ENCODE measurements at places on chromosomes 12 and 14. TPM values are rescaled to one million over a fixed set of nuclear protein-coding genes. Genes with fewer than 3 reads are reported as not detected.

The CSRNP2 gene
- 92.5 TPM for total RNA-seq

The CD4 gene
- not detected for total RNA-seq

The SLCO1A2 gene
- 0.32 TPM for total RNA-seq

The ADAM21 gene
- 0.15 TPM for total RNA-seq

The NFATC4 gene
- 39.3 TPM for total RNA-seq

The AQP6 gene
- not detected for total RNA-seq

- DNase-seq = no peak
- no peaks in the 10 kb centered on the region for H3K4me1 ChIP-seq
- no peaks in the 10 kb centered on the region for H3K36me3 ChIP-seq
- H3K4me3 ChIP-seq = no peak overlapping the region
- no peak overlapping the region for H3K27ac ChIP-seq
These were observed 17.2 kb upstream of the HECTD1 start for GRCh38 chr14:31224808-31225207.

DNA sequence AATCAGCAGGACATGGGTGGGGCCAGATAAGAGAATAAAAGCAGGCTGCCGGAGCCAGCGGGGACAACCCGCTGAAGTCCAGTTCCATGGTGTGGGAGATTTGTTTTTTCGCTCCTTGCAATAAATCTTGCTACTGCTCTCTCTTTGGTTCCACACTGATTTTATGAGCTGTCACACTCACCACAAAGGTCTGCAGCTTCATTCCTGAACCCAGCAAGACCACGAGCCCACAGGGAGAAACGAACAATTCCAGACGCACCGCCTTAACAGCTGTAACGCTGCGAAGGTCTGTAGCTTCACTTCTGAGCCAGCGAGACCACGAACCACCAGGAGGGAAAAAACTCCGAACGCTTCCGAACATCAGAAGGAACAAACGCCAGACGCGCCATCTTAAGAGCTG is 2.8 kb upstream of the CNIH1 start:
- DNase-seq = no peak
- H3K4me1 ChIP-seq = no peaks in the 10 kb centered on the region
- no peaks in the 10 kb centered on the region for H3K36me3 ChIP-seq
- no peak overlapping the region for H3K4me3 ChIP-seq
- no peaks in the 10 kb centered on the region for H3K27me3 ChIP-seq

GRCh38 chr12:38662829-38663228 is 242.6 kb downstream of the CPNE8 start:
- H3K27ac ChIP-seq = no peak overlapping the region
- no peak for DNase-seq
- H3K4me1 ChIP-seq = no peaks in the 10 kb centered on the region
- no peaks in the 10 kb centered on the region for H3K36me3 ChIP-seq
- no peaks in the 10 kb centered on the region for H3K27me3 ChIP-seq
- H3K4me3 ChIP-seq = no peak overlapping the region

- DNase-seq = no peak
- no peak overlapping the region for H3K27ac ChIP-seq
- no peaks in the 10 kb centered on the region for H3K4me1 ChIP-seq
- no peak overlapping the region for H3K4me3 ChIP-seq
- H3K27me3 ChIP-seq = no peaks in the 10 kb centered on the region
- no peaks in the 10 kb centered on the region for H3K36me3 ChIP-seq
These were observed 68.2 kb downstream of the TMTC2 start for GRCh38 chr12:82754856-82755255.

DNA sequence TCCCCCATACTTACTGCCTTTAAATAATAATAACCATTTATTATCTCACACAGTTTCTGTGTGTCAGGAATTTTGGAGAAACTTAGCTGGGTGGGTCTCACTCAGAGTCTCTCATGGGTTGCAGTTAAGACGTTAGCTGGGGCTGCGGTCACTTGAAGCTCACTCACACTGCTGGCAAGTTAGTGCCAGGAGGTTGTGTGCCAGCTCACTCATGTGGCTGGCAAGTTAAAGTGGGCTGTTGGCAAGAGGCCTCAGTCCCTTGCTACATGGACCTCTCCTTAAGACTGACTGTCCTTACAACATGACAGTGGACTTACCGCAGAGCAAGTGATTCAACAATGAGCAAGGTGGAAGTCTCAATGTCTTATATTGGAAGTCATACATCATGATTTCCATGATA is 61.3 kb upstream of the AVPR1A start:
- no peaks in the 10 kb centered on the region for H3K4me1 ChIP-seq
- peaks cover 3% of the 10 kb centered on the region for H3K27me3 ChIP-seq
- no peaks in the 10 kb centered on the region for H3K36me3 ChIP-seq
- no peak for DNase-seq
- H3K27ac ChIP-seq = no peak overlapping the region

GRCh38 chr14:44732144-44732543 is 225.1 kb upstream of the FSCB start:
- no peak overlapping the region for H3K4me3 ChIP-seq
- no peak for DNase-seq
- no peaks in the 10 kb centered on the region for H3K36me3 ChIP-seq
- no peaks in the 10 kb centered on the region for H3K4me1 ChIP-seq
- H3K27ac ChIP-seq = no peak overlapping the region

GRCh38 chr12:88706286-88706685 is 126.0 kb upstream of the KITLG start:
- H3K4me3 ChIP-seq = no peak overlapping the region
- H3K27ac ChIP-seq = no peak overlapping the region
- DNase-seq = no peak
- no peaks in the 10 kb centered on the region for H3K36me3 ChIP-seq
- H3K4me1 ChIP-seq = no peaks in the 10 kb centered on the region

DNA sequence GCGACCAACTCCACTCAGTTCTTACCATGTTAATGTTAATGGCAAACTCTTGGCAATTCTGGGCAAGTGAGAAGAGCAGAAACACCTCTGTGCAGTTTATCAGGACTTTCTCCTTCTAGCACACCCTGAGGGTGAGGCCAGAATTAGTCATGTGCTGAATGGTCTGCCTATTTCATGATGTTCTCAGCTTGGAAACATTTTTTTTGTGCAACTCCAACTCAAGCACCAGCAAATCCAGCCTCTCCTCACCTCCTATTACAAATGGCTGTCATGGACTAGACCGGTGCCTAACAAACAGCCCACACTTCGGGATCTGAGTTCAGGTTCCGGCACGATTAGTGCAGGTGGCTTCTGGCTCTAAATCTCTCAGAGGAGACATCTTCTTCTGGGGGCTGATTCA is 246.0 kb downstream of the ZFP36L1 start:
- DNase-seq = no peak
- H3K36me3 ChIP-seq = no peaks in the 10 kb centered on the region
- H3K27me3 ChIP-seq = no peaks in the 10 kb centered on the region
- H3K4me3 ChIP-seq = no peak overlapping the region
- H3K4me1 ChIP-seq = peaks cover 43% of the 10 kb centered on the region

GRCh38 chr14:59140106-59140843 is 48.2 kb upstream of the DAAM1 start:
- DNase-seq = no peak
- no peak overlapping the region for H3K4me3 ChIP-seq
- no peak overlapping the region for H3K27ac ChIP-seq

- no peaks in the 10 kb centered on the region for H3K27me3 ChIP-seq
- no peaks in the 10 kb centered on the region for H3K36me3 ChIP-seq
- H3K4me3 ChIP-seq = no peak overlapping the region
- no peak overlapping the region for H3K27ac ChIP-seq
- DNase-seq = peak; percentile 60
- peaks cover 13% of the 10 kb centered on the region for H3K4me1 ChIP-seq
These were observed 3.0 kb upstream of the FNTB start for GRCh38 chr14:64983439-64984310.

GRCh38 chr12:65511134-65511834 is 232.8 kb downstream of the MSRB3 start:
- no peaks in the 10 kb centered on the region for H3K27me3 ChIP-seq
- DNase-seq = no peak
- no peak overlapping the region for H3K4me3 ChIP-seq
- H3K4me1 ChIP-seq = peaks cover 12% of the 10 kb centered on the region

DNA sequence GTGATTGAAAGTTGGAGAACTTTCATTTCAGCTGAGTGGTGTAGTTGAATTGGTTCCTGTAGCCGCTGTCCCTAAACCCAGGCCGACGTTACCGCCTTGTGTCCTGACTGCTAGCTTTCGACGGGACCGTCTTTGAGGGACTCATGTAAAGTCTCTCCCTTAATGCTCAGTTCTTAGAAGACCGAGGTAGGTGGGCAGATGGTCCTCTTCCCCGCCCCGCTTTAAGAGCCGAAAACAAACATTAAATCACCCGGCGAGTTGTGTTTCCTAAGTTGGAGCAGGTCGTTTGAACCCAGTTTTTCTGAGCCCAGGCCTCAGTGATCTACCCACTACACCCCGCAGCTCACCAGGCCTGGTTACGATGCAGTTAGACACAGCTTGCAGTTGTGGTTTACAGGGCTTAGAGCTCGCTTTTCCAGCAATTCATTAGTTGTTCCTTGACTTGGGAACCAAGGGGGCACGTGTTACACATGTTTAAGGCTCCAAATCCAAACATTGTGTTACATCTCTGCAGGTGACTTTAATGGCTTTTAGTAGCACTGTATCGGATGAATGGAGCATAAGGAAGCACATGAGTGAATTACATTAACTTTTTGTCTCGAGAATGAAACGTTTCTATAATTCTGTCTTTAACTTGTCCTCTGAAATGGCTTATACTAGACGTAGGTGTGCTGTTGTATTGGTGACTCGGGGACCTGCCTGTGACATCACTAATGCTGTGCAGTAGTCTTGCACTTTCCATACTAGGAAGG is 790 bp downstream of the NEDD1 start:
- peak overlapping the region; percentile 88 for H3K4me3 ChIP-seq
- H3K27me3 ChIP-seq = no peaks in the 10 kb centered on the region
- H3K27ac ChIP-seq = peak overlapping the region; percentile 55
- H3K4me1 ChIP-seq = peaks cover 6% of the 10 kb centered on the region
- no peaks in the 10 kb centered on the region for H3K36me3 ChIP-seq
- DNase-seq = peak; percentile 8

- H3K27me3 ChIP-seq = no peaks in the 10 kb centered on the region
- H3K4me1 ChIP-seq = no peaks in the 10 kb centered on the region
- no peak overlapping the region for H3K27ac ChIP-seq
- no peak overlapping the region for H3K4me3 ChIP-seq
- H3K36me3 ChIP-seq = peaks cover 15% of the 10 kb centered on the region
- no peak for DNase-seq
These were observed 78.4 kb downstream of the FRMD6 start for GRCh38 chr14:51730098-51730497.

GRCh38 chr14:68787092-68787992 is 5.5 kb downstream of the ZFP36L1 start:
- H3K27me3 ChIP-seq = no peaks in the 10 kb centered on the region
- DNase-seq = no peak
- H3K27ac ChIP-seq = no peak overlapping the region

DNA sequence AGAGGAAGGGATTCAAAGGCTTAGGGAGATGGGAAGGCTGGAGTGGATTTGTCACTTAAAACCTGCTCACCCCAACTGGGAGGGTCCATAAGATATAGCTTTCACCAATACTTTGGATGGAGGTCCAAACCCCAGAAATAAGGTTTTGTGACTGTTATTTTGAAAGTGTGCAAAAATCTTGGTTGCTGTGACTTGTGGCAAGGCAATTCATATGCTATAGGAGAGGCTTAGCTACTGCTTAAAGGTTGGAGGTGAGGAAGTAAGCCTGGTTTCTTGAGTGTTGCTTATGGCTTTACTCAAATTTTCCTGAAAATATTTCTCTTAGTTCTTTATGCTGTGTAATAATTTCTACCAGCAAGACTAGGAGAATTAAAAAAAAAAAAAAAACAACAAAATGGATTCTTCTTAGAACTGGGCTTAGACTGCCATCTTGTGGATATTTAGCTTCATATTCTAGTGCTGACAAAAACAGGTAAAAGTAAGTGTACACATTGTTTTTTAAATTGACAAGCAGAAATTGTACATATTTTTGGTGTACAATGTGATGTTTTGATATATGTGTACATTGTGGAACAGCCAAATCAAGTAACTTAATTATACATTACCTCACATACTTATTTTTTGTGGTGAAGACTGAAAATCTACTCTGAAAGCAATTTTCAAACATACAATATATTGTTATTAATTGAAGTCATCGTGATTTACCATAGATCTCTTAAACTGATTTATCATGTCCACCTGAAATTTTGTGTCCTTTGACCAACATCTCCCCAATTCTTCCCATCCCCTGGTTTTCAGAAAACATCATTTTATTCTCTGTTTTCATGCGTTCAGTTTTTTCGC is 23.0 kb downstream of the PDE6H start:
- H3K36me3 ChIP-seq = no peaks in the 10 kb centered on the region
- no peaks in the 10 kb centered on the region for H3K27me3 ChIP-seq
- peak; percentile 70 for DNase-seq
- H3K4me3 ChIP-seq = no peak overlapping the region
- no peak overlapping the region for H3K27ac ChIP-seq
